Adipose tissue (tissue), 3 donors: ENCODE measurements at places on chromosomes 11 and 22. TPM values are rescaled to one million over a fixed set of nuclear protein-coding genes. Genes with fewer than 3 reads are reported as not detected.

Gene PGGHG
- polyA plus RNA-seq, result 28.8 TPM

Gene CRACR2B
- 174 TPM for polyA plus RNA-seq

Gene SEPTIN3
- 0.09 TPM for polyA plus RNA-seq

Gene SGSM1
- 0.45 TPM for polyA plus RNA-seq

Gene TBX10
- polyA plus RNA-seq, result 0.09 TPM

Gene L3MBTL2
- 10.1 TPM for polyA plus RNA-seq
